Esophagus squamous epithelium (tissue), 5 donors: ENCODE measurements at places on chromosomes 6 and 20.

- DNase-seq: no peak
Measured at GRCh38 chr6:87675004-87675681, 26.9 kb downstream of the AKIRIN2 start.

- DNase-seq: no peak
Measured at GRCh38 chr20:53903652-53903987, 166.8 kb downstream of the BCAS1 start.

DNA sequence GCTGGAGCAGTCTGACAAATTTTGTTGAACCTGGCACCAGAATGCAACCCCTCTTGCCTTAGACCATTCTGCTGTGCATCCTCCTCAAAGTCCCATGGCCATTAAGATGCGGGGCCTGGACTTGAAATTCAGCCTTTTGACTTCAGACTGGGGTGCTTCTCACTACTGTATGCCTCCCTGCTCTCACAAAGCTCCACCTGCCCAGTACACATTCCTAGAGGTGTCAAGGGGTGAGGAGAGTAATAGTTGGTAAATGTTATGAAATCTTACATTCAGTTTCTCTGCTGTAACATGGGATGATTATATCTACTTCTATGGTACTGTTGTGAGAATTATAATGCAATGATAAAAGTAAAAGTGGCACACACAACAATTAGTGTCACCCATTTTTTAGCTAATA is 70.8 kb downstream of the TULP4 start:
- DNase-seq: no peak

GRCh38 chr6:139079018-139079417 is 50.5 kb downstream of the ABRACL start:
- DNase-seq: no peak

DNA sequence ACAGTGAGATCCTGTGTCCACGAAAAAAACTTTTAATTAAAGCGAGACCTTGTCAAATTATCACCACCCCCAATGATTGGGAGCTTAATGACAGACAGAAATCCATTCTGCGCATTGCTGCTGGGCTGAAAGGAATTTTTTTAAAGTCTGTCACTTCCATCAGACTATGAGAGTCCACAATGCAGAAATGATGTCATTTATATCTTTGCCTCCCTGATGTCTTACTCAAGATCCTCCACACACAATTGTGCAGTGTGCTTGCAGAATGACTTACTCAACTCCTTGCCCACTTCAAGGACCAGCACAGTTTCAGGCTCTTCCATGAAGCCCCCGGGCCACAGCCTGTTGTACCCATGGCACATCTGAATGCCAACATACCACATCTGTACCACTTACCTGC is 41.0 kb downstream of the GPLD1 start:
- no peak for DNase-seq

GRCh38 chr6:42963179-42963854 is 2.8 kb downstream of the GNMT start:
- DNase-seq: no peak

- DNase-seq: no peak
Measured at GRCh38 chr6:107491138-107491609, 1.3 kb downstream of the SOBP start.

- DNase-seq: no peak
Measured at GRCh38 chr20:48574383-48574782, 253.4 kb downstream of the PREX1 start.

DNA sequence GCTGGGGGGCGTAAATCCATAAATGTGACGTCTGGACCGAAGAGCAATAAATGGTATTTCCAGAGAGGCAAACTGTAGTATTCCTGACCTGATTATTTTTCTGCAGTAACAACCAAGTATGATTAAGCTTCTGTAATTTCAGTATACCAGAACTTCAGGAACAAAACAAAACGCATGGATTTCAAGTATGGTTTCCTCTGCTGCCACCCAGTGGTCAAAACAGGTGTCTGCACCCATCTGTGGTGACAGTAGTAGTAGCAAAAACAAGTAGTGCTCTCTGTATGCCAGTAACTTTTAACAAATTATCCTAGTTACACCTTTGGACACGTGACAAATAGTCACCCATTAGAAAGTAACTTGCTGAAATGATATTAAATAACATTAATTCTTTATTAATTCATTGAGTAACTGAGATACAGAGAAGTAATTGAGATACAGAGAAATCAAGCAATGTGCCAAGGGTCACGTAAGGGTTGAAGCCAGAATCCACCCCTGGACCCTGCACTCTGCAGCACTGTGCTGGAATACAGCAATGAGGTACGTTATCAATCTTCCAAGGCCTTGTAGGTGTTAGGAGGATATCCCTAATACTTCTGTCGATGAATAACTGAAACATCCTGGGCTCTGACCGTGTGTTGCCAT is 7.9 kb downstream of the CALHM4 start:
- DNase-seq: no peak

DNA sequence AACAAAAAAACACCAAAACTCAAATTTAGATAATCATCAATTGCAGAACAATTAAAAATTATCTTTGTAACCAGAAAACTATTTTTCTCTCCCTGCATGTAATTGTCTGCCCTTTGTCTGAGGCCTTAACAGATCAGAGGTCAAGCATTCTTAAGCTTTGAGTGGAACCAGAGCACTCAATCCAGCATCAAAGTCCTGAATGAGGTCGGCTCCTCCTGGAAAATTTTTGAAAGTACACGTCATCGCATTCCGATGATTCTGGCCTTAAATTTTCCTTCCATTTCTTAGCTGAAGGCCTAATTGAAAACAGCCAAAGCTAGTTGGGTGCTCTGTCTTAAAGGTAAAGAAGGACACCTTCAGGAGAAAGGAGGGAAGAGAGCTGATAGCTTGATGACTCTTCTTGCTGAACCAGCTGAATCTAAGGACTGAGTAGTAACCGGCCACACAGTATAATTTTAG is 510.2 kb upstream of the SULF2 start:
- DNase-seq: no peak

DNA sequence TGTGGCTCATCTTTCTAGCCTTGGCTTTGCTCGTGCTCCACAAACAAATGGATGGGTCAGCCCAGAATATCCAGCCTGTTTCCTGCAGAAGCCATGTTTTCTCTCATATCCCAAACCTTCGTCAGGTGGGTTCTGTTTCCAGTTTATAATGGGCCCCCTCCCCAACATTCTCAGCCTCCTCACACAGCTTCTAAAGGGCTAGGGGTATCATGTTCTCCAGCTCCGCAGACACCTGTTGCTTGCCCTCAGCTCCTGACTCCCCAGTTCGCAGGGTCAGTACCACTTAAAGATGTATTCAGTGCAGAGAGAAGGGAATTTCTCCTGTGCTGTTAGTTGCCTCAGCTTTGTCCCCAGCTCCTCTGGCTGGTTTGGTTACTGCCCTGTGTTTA is 447.3 kb upstream of the JARID2 start:
- DNase-seq: no peak

- no peak for DNase-seq
Measured at GRCh38 chr6:34595332-34596184, 39.4 kb upstream of the SPDEF start.

GRCh38 chr6:45369870-45370269 is 7.9 kb downstream of the SUPT3H start:
- no peak for DNase-seq

- DNase-seq: no peak
Measured at GRCh38 chr20:10093087-10093591, 58.4 kb downstream of the ANKEF1 start.

DNA sequence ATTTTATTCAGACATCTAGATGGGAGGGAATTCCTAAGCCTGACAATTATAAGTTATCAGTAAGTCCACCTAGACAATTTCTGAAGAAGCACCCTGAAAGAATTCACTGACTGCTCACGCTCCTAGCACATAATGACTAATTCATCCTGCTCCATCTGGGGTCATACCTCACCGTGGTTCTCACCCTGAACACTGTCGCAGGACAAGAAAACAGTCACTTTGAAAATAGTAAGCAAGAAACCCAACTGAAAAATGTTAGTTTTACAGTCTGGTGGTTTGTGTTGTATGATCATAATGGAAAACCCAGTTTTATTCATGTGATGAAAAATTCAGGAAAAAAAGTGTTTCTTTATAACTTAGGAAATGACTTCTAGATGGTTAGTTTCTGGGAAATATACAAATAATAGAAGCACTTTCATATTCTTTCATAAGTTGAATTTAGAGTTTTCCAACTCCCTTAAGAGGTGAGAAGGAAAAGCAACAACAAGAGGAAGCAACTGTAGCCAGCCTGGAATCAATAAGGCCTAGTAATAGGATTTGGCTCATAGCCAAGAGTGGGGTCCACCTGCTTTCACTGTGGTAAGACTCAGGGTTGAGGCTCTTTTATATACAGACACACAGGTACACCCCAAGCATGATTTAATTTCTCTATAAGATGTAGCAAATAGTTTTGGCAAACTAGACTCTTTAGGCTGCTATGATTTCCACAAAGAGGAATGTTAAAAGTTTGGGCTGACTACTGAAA is 94.1 kb downstream of the HIVEP2 start:
- no peak for DNase-seq

GRCh38 chr6:36333931-36334725 is 2.6 kb downstream of the BNIP5 start:
- DNase-seq: no peak

- DNase-seq: no peak
Measured at GRCh38 chr6:34084591-34085290, 61.1 kb downstream of the GRM4 start.

DNA sequence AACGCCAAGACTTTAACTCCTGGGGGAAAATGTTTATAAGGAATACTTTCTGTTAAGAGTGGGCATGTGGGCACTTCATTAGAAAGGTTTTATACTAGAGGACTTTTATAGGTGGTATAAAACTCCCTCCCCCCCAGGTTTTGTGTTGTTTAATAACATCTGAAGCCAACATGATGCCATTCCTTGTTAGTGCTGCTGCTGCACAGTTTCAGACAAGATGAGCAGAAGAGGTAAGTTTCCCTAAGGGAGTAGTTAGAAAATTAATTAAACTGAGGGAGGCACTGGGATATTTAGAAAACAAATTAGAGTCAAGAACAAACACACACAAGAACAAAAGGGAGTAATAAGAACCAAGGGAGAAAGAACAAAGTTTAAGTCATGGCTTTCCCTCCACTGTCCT is 362.4 kb downstream of the GRIK2 start:
- no peak for DNase-seq

DNA sequence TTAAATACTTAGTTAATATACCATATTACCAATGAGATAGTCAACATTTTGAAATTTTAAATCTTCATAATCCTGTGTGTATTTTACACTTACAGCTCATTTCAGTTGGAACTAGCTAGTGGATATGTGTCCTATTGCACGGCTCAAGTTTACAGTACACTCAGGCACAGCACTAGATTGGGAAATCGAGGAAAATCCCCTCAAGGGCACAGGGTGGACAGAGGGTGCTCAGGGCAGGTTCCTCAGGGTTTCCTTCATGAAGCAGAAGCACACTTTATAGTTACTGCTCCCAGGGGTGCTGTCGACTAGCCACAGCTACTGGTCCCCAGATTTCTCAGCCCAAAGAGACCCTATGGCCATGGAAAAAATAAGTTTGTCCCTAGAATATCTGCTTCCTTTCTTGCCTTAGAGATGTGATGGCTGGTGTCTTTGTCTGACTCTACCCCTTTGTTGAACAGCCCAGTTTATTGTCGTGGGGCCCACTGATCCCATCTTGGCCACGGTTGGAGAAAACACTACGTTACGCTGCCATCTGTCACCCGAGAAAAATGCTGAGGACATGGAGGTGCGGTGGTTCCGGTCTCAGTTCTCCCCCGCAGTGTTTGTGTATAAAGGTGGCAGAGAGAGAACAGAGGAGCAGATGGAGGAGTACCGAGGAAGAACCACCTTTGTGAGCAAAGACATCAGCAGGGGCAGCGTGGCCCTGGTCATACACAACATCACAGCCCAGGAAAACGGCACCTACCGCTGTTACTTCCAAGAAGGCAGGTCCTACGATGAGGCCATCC is 1.5 kb downstream of the BTN2A1 start:
- DNase-seq: no peak

GRCh38 chr6:169312658-169313346 is 59.2 kb upstream of the THBS2 start:
- DNase-seq: no peak

DNA sequence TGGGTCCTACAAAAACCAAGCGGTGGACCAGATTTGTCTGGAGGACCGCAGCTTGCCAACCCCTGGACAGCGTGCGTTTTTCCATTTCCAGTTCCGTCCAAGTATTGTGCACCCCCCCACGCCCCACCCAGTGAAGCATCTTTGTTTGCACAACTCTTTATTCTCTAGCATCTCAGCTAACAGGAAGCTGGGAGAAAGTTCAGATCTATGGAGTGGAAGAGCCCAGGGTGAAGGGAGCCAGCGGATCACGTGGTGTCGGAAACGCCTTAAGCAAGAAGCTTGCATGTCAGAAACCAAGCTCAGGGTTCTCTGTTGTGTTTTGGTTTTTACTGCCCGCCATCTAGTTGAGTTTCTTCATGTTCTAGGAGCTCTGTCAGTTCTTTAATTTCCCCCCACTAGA is 29.9 kb downstream of the ARID1B start:
- no peak for DNase-seq

GRCh38 chr6:28742668-28743270 is 181.0 kb downstream of the TRIM27 start:
- no peak for DNase-seq

DNA sequence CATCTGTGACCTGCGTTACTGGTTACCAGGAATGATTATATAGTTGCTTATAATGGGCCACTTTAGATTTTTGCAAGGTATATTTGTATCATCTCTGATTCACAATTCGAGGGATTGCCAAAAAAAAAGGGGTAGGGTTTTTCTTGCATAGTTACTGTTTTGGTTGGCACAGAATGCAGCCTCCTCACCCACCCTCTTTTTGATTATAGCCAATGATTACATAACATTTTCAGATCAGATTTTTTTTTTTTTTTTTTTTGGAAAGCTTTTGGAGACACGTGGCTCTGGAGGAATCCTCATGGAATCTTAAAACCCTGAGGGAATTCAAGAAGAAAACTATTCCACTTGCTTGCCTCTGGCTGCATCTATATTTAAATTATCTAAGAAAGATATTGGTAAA is 53.7 kb downstream of the UST start:
- DNase-seq: no peak

DNA sequence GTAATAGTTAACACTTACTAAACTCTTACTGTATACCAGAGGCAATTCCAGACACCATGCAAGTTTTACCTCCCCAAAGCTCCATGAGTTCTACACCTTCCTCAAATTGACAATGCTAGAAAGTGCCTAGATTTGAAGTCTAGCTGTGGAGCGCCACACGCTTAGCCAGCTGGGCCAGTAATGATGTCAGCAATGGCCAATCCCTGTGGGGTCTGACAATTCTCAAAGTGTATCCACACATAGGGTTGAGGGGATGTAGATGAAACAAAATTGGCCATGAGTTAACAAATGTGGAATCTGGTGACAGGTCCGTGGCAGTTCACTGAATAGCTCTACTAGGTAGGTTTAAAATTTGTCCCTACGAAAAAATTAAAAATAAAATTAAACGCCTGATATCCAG is 1.3 kb downstream of the ZNF343 start:
- DNase-seq: no peak
